ENCODE measurements at places on chromosomes 6 and 20. TPM values are rescaled to one million over a fixed set of nuclear protein-coding genes. Genes with fewer than 3 reads are reported as not detected.

DNA sequence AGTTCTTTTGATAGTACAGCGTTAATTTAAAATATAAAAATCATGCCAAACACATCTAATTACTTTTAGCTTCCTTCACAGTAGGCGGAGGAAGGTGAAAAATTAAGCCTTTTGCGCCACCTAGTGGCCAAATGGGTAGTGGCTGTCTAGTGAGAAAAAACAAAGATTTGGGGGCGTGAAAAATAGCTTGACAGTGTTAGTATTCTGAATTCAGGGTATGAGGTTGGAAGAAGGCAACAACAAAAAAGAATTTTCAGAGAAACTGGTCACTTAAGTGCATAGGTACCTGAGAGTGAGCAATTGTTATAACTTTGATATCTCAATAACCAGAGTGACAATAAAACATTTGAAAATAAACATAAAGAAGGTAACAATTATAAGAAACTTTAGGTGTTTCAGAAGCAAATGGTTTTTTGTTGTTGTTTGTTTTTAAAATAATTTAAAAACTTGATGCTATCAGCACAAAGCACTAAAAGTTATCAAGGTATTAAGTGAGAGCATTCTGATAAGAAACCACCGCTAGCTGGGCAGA is 14.3 kb downstream of the PSMB9 start:
- DNase-seq: peak; percentile 88

DNA sequence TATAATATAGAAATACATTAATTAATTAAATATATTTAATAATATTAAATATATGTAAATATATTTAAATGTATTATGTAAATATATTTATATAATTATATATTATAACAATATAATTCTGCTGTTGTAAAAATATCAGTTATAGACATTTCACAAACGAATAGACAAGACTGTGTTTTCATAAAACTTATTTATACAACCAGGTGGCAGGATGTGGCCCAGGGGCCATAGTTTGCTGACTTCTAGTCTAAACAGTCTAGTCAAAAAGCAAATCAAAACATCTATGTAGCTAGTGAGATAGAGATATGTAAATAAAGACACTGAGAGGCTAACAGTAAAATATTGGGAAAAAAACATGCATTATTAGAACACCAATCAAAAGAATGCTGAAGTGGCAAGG is 136.4 kb downstream of the TBXT start:
- no peak for DNase-seq

GRCh38 chr6:159969921-159970320 is 1.0 kb downstream of the IGF2R start:
- peak; percentile 58 for DNase-seq

Gene LHFPL5
- total RNA-seq: 0.42 TPM

GRCh38 chr20:53625311-53626129 is 31.9 kb upstream of the ZNF217 start:
- DNase-seq: no peak

Gene CST1
- total RNA-seq: 1.2 TPM

Gene NKX2-4
- not detected for total RNA-seq

Gene TP53INP2
- 5.0 TPM for total RNA-seq

Gene SIGLEC1
- not detected for total RNA-seq

GRCh38 chr6:17454316-17455005 is 61.1 kb downstream of the CAP2 start:
- DNase-seq: no peak

Gene PLTP
- 1.6 TPM for total RNA-seq

DNA sequence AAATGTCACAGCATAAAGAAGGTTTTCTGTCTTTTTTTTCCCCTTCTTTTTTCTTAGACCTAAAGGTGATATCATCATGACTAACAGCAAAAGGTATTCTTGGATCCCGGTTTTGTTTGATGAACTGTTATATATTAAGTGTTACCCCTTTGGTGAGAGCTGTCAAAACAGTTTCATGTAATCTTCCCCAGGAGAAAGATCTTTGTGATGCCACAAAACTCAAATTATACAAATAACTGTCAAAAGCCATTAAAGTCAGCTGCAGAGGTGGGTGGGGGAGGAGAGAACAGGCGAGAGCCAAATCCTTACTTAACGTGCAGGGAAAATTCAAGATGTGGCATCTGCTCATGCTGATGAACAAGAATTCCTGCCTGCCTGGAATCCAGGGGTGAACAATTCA is 258.2 kb downstream of the BMP7 start:
- no peak for DNase-seq

DNA sequence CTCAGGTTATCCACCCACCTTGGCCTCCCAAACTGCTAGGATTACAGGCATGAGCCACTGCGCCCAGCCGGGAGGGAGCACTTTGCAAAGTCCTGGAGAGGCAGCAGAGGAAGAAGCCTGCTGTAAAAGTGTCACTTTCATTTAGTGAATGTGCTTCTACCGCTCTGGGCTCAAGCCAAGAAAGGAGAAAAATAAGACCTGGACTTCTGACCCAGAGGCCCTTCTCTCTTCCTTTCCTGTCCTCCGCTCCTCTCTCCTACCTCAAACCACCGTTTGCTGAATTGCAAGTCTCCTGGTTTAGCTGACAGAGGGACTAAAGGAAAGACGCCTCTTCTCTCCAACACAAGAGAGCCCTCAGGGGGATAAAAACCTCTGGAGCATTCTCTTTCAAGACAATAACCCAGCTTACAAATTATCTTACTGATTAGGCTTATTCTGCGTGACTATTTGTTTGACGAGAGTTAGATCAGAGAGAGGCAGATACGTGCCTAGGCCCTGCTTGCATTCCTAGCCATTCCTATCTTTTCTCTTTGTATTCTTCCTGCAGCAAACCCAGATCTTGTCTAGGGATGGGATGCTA is 84.2 kb upstream of the SLC22A23 start:
- no peak for DNase-seq

DNA sequence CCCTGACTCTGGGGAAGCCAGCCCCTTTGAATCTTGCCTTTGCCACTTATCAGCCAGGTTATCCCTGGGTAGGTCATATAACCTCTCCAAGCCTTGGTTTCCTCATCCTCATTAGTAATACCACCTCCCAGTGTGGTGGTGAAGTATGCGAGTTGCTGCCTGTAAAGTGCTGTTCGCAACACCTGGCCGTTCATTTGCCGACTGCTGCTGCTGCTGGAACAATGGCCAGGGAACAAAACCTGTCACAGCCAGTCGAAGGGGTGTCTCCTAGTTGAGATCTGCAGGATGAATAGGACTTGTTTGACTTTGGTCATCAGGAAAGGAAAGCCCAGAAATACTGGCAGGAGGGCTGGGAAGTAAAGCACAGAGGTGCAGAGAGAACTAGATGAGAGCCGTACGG is 6.1 kb downstream of the MANBAL start:
- no peak for DNase-seq

Gene KIAA1755
- total RNA-seq: not detected

Gene CST2
- total RNA-seq: not detected

DNA sequence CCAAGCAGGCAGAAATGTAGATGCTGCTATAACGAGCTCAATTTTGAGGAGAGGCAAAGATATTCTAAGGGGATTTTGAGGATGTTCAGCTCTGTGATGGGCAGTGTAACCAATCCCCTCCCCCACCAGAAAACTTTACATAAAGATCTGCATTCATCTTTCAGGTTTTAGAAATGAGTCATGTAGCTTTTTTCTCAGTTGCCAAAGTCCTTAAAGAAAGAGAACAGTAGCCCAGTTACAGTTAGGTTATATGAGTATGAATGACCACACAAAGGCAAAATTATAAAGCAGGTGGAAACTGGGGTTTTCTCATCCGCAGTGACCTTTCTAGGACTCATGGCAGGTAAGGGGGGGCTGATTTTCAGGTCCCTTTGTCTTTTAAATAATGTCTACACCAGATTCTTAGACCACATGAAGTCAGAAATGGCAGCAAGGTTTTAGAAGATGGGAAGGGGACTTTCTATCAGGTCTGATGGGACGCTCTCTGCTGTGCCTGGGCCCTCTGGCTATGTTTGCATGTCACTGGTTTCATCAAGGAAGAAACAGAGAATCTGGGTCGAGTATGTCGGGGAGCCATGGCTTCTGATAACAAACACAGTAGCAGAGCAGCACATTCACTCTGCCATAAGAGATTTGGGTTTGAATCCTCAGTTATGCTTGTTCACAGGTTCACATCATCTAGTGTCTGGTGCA is 94.7 kb downstream of the CLIC5 start:
- DNase-seq: no peak

- DNase-seq: no peak
Measured at GRCh38 chr6:155520078-155520477, 64.4 kb upstream of the NOX3 start.

Gene GJA10
- not detected for total RNA-seq

GRCh38 chr20:38220587-38221118 is 39.9 kb downstream of the KIAA1755 start:
- DNase-seq: no peak

GRCh38 chr6:137001299-137001976 is 43.3 kb downstream of the IL20RA start:
- DNase-seq: no peak

Gene RIMS1
- total RNA-seq: 1.4 TPM

GRCh38 chr6:142764311-142764710 is 180.7 kb downstream of the HIVEP2 start:
- no peak for DNase-seq

GRCh38 chr6:14816116-14816859 is 429.6 kb upstream of the JARID2 start:
- no peak for DNase-seq

GRCh38 chr6:79077715-79078074 is 359 bp downstream of the PHIP start:
- peak; percentile 57 for DNase-seq

DNA sequence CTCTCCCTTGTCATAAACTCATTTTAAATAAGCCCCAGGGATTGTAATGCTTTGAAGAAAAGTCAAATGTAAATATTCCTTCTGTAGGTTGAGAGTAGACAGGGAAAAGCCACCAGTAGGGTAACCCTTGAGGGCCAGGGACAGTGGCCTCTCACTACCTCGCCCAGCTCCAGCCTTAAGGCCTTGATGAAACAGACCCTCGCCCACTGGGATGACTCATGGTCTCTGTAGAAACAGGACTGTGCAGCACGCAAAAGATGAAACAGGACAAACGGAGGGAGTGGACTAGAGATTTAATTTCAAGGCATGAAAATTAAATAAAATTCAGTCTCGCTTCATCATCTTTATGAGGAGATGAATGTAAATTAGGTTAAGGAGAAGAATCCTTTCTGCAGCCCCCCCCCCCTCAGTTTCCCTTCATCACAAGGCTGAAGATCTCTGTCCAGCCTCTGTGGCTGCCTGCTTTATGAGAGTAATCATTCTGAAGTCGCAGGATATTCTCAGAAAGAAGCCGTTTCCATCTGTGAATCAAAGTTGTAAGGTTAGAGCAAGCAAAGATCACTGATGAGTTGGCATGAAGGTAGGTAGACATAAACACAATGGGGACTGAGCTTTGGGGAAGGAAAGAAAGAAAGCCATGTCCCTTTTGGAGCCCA is 60.4 kb downstream of the TMEM200A start:
- no peak for DNase-seq

Gene SAMD10
- total RNA-seq: 23.7 TPM

Gene PAX1
- not detected for total RNA-seq

Gene SUMO4
- 1.4 TPM for total RNA-seq

DNA sequence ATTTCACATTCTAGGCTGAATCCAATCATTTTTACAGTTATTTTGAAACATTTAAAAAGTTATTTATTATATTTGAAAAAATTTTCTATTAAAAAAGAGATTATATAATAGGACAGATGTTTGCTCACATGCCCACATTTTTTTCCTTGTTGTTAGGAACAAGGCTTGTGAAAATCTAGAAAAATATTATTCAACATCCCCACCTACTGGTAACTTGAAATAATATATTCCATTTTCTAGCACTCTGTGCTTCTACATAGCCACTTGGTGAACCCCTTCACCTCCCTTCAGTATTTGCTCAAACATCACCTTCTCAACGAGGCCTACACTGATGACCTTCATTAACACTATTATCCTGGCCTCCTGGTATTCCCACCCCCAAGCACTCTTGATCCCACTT is 18.3 kb upstream of the GPRC6A start:
- DNase-seq: no peak

- DNase-seq: no peak
Measured at GRCh38 chr20:44614525-44614924, 32.1 kb downstream of the PKIG start.

GRCh38 chr6:161410736-161411135 is 136.9 kb upstream of the AGPAT4 start:
- DNase-seq: no peak

Gene PEDS1
- 36.0 TPM for total RNA-seq

Gene MC3R
- not detected for total RNA-seq

Gene MBOAT1
- total RNA-seq: 47.8 TPM

- DNase-seq: no peak
Measured at GRCh38 chr6:52681416-52681815, 10.5 kb downstream of the TMEM14A start.

DNA sequence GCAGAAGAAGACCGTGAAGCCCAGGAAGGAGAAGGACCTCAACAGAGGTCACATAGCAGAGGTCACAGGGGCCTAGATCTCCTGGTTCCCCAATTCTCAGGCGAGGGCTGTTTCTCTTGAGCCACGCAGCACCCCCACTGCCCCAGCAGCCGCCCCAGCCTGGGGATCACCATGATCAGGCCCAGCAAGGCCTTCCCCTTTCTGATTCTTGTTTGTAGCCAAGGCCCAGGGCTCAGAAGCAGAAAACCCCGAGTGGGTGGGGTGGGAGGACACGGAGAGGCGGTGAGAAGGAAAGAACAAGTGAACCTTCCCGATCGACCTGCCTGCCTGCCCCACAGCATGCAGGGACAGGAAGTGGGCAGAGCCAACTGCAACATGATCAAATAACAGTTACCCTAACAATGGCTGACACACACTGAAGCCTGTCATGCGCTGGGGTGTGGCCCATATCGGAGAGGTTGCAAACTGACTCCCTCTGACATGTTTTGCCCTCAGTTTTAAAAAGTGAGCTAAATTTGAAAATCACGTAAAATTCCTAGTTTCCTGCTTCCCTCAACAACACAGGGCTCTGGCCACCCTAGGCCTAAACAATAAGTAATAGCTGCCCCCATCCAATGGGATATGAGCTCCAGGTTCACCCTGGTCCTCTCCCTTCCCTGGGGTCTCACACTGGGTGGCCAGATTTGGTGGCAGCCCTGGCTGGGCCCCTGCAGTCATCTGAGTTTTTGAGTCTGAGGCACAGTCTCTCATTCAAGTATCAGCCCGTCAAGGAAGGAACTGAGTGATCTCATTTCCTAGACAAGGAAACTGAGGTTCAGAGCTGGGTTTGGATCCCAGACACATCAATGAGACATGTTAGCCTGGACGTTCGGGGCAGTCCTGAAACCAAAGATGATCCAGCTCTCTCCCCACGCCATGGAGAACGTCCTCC is 6.5 kb downstream of the PEDS1 start:
- DNase-seq: peak; percentile 77

Gene ADGRF1
- total RNA-seq: 256 TPM
